Naive thymus-derived CD8-positive, alpha-beta T cell (primary cell): ENCODE measurements at places on chromosomes 12 and 14.

- DNase-seq, result no peak
These were observed 137.6 kb upstream of the TMTC1 start for GRCh38 chr12:29921307-29921706.

GRCh38 chr12:6273541-6274230, 36.8 kb upstream of the PLEKHG6 start:
- DNase-seq, result no peak

- DNase-seq, result no peak
These were observed 3.0 kb downstream of the ETV6 start for GRCh38 chr12:11652351-11653040.

GRCh38 chr14:99969673-99970322, 95.4 kb upstream of the EVL start:
- DNase-seq, result no peak

DNA sequence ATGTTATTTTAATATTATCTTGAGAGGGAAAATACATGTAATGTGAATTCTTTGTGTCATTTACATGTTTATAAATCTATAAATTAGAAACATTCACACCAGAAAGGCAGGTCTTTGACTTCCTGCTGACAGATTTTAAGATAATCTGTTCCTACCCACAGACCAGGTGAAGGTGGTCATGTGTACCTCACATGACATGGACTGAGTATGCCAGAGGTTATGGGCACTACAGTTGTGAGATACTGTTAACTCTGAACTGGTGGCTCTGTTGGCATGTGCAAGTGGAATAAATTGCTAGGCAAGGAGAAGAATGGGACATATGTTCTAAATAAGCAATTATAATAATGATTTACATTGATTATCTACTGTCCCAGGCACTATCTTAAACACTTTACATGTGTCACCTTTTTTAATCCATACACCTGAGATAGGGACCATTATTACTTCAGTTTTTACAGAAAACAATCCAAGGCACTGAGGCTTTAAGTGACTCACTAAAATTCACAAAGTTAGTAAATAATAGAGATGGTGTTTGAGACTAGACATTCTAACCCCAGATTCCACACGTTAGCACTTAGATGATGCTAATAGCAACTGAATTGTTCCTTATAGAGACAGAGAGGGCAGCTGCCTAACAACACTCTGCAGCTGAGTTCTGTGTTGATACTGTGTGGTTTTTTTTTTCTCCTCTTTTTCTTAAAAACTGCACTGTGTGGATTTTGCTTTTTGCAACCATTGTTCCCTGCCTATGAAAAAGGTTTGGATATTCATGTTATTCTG, 23.8 kb downstream of the SLC16A7 start:
- DNase-seq, result no peak

GRCh38 chr12:71694099-71694820, 8.4 kb downstream of the TMEM19 start:
- no peak for DNase-seq

- no peak for DNase-seq
These were observed 69.6 kb downstream of the NT5DC3 start for GRCh38 chr12:103771466-103771865.

GRCh38 chr12:81329085-81329484, 251.2 kb downstream of the ACSS3 start:
- no peak for DNase-seq

DNA sequence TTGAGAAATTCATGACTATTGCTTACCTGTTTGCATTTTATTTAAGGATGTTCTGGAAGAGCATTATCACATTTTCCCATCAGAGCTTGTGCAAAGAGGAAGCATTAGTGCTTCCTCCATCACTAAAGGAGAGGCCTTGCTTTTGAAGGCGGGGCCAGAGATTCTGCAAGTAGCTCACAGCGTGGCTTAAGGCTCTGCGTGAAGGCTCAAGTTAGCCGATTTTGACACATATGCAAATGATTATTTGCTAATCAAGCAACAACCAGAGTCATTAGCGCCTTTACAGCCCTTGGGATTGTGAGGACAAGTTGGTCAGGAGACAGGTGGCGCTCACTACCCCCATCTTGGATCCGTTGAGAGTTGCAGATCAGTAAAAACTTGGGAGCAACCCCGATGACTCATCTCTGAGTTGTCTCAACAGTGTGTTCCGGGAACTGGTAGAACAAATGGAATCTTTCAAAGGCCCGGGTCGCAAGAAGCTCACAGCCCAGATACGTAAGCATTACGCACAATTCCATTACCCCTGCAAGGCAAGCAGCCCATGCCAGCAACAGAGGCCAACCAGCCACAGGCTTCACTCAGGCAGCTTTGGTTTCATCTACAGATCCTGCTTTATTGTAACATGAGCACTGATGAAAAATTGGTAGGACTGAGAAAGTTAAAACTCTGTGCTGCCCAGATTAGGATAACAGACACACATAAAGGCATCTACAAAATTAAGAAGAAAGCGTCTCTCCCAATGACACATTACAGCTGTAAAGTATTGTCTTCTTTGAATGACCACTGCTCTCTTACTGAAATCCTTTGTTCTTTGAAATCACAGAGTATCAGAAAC, 34.9 kb upstream of the SPTSSA start:
- DNase-seq, result no peak

DNA sequence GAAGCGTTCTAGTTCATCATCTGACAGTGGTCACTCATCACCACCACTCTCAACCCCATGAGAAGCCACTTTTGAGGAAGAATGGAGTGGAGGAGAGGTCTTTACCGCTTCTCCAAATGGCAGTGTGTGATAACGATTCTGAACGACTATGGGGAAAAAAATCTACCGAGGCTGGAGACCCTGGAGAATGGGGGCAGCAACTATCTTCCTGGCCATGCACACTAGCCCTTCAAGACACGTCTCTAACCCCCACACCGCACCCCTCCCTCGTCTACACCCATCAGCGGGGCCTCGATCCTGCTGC, 365 bp downstream of the ING4 start:
- DNase-seq, result no peak

DNA sequence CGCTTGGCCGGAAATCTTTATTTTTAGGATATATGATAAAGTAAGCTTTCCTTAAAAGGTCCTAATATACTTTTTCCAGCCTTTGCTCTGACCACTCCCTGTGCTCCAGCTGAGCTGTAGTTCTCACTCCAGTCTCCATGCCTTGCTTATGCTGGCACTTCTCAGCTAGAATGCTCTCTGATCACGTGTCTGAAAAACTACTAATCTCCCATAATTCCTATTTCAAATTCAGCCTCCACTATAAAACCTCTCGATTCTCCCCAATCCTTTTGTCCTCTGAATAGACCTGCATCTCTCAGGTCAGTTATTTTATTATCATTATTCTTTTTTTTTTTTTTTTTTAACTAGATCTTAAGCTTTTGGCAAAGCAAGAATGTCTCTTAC, 3.7 kb downstream of the BIN2 start:
- no peak for DNase-seq

GRCh38 chr12:69405566-69405865, 46.0 kb downstream of the YEATS4 start:
- DNase-seq, result no peak

- DNase-seq, result no peak
These were observed 99.6 kb upstream of the SOX5 start for GRCh38 chr12:24049101-24049500.

DNA sequence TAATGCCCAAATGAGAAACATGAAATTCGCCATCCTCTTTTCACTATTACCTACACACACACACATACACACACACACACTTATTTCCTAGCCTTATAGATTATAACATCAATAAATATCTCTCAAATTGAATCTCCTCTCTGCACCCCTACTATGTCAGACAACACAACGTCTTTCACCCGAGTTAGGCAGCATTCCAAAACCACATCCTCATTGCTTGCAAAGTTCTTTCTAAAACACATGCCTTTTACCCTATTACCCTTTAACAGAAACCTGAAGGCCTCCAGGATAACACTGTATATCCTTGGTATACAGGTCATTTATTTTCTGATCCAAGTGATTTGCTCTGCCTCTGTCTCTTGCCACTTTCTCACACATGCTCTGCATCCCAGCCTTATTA, 56.3 kb downstream of the KCNH5 start:
- DNase-seq, result no peak

GRCh38 chr12:7101047-7101693, 7.8 kb downstream of the C1RL start:
- DNase-seq, result no peak

- no peak for DNase-seq
These were observed 3.5 kb upstream of the KLRD1 start for GRCh38 chr12:10304161-10304574.

- DNase-seq, result peak; percentile 89
These were observed 15.7 kb downstream of the SIVA1 start for GRCh38 chr14:104768437-104769323.

- no peak for DNase-seq
These were observed 225.0 kb upstream of the KITLG start for GRCh38 chr12:88805286-88805685.

GRCh38 chr12:11565752-11566151, 83.7 kb upstream of the ETV6 start:
- no peak for DNase-seq

GRCh38 chr12:16605642-16606116, 283 bp downstream of the LMO3 start:
- no peak for DNase-seq

GRCh38 chr14:64877846-64878245, 1.9 kb downstream of the SPTB start:
- DNase-seq, result no peak

GRCh38 chr12:124379938-124380754, 85.3 kb downstream of the RFLNA start:
- no peak for DNase-seq

- no peak for DNase-seq
These were observed 1.3 kb upstream of the P3H3 start for GRCh38 chr12:6826734-6827436.
